ENCODE measurements at places on chromosomes 16 and 17.

DNA sequence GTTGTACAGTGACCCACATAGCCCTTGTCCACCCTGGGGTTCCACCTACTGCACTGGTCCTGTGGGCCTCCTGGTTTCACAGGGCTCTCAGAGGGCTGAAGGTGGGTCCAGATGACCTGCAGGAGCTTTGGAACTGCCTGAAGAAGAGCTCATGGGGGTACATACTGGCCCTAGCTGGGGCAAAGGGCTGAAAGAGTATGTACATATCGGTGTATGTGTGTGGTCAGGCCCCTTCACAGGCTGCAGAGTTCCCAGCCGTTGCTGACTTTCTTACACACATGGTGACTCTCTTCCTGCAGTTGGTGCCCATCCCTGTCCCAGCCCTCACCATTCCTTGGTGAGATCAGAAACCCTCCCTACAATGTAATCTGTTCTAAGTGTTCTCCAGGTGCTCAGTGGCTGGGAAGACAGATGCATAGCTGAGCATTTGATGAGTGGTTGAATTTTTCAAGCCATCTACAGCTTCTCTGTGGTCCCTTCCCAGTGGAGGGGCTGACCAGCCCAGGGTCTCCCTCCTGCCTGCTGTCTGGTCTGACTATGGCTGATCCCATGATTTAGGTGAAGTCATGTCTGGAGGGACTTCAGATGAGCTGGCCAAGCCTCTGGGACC, 2.4 kb upstream of the NFATC3 start:
- no peak for DNase-seq

DNA sequence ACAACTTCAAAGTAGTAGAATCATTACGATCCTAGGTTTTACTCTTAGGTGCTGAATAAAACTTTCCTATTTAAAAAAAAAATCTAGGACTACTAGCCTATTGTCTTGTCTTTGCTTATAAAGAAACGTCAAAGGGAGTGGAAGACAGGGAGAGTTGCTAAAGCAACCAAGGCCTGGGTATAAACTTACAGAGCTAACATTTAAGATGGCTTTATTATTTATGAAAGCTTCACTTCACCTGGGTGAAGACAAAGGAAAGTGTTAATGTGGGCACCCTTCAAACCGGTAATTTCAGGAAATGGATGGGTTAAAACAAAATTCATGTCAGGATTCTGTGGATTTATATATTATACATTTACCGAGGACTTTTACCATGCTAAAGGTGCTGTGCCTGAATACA, 2.5 kb downstream of the DUSP14 start:
- DNase-seq = no peak

GRCh38 chr17:1731194-1731506, 6.6 kb downstream of the WDR81 start:
- DNase-seq = no peak

GRCh38 chr17:19727501-19728078, 11.2 kb upstream of the SLC47A2 start:
- no peak for DNase-seq

GRCh38 chr17:27345141-27345904, 51.4 kb downstream of the WSB1 start:
- DNase-seq = no peak

DNA sequence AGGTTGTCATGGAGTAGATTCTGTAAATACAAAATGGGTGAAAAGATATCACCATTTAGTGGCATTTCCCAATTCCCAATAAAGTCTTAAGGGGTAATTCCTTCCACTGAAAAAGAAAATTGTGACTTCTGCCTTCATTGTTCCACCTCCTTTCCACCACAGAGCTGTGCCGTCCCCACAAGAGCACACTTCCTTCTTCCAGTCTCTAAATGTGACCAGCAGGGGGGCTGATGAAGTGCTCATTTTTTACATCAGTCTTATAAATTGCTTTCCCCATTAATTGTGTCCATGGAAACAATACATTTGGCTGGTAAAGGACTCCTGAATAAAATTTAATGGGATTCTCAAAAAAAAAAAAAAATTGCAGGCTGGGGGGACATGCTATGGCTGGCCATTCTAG, 260.8 kb upstream of the PSMD7 start:
- no peak for DNase-seq

GRCh38 chr16:11049396-11050059, 105.2 kb downstream of the CLEC16A start:
- DNase-seq = no peak

- DNase-seq = no peak
These were observed 38.6 kb upstream of the TOB1 start for GRCh38 chr17:50904518-50905459.

DNA sequence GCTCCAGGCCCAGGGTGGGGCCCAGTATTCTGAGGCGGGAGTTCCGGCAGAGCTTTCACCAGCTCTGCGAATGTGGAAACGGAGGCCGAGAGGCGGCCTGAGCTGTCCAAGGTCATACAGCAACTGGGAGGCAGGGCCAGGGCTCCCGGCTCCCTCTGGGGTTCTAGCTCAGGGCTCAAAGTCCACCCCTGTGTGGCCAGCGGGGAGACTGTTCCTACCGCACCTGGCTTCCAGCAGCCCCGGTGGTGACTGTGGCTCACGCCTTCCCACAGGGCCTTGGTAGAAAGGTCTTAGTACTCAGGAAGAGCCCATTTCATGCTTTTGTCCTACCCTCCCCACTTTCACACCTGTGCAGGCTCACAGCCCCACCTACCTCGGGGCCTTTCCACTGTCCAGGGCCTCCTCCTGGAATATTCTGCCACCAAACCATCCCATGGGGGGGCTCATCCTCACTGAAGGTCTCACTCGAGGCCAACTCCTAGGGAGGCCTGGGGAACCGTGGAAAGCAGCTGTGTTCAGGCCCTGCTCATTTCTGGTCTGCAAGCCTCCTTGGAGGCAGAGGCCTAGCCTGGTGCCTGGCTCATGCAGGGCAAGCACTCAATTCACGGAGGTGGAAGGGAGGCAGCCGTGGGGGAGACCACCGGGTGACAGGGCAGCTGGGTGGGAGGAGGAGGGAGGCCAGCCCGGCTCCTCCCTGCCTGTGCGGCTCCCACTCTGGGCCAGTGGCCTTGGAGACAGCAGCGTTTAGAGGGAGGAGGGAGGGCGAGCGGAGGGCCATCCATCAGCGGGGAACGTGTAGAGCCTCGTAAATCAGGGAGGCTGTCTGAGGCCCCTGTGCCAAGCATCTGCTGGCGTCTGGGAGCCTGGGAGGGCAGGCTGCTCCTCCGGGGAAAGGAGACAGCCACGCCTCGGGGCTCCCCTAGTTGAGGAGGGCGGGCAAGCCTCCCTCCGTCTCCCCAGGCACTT, 12.7 kb upstream of the DOC2B start:
- DNase-seq = no peak

GRCh38 chr17:42027961-42028790, 8.3 kb downstream of the NKIRAS2 start:
- no peak for DNase-seq

- no peak for DNase-seq
These were observed 25.2 kb upstream of the GPRC5B start for GRCh38 chr16:19909750-19910322.

GRCh38 chr16:4273858-4274311, 1.1 kb upstream of the TFAP4 start:
- peak; percentile 23 for DNase-seq

DNA sequence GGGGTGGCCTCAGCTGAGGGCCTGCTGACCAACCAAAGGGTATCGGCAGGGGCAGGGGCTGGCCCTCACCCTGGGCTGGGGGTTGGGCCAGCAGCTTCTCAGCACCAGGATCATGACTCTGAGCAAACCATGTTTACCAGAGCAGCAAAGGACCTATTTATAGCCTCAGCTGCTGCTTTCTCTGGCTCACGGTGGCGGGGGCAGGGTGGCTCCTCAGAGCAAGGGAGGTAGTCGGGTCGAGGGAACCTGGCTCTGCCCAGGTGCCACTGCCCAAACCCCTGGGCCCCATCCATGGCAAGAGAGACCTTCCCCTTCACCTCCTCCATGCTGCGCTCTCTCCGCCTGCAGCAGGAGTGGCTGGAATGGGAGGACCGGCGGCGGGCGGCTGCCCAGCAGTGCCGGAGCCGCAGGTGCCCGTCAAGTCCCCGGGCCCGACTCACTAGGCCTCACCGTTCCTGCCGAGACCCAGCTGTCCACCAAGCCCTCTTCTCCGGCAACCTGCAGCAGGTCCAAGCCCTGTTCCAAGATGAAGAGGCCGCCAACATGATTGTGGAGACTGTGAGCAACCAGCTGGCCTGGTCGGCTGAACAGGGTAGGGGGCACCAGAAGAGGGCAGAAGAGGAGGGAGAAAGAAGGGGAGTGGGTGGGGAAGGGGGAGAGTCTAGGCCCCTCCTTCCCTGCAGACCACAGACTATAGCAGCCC, at the start of gene ASB16:
ASB16 (plus strand) TSS at position 206 of the 703 bp plus-strand sequence; CDS start at position 292, 86 bp downstream.
- no peak for DNase-seq

DNA sequence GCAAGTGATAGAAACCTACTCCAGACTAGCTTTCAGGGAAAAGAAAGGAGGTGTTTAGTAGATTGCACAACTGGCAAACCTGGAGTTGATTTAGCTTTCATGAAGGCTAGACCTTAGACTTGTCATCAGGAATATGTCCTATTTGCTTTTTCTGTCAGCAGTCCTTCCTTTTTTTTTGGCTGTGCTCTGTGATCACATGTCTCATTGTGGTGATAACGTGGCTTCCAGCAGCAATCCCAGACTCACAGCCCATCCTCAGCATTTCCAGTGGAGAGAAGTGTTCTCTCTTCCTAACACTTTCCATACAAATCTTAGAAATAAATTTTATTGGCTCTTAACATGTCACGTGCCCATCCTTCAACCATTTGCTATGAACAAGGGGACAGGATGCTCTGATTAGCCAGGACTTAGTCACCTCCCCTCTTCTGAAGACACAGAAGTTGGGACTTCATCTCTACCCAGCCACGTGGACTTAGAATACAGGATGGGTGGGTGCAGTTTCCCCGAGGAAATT, 74.7 kb downstream of the CDH13 start:
- DNase-seq = no peak

DNA sequence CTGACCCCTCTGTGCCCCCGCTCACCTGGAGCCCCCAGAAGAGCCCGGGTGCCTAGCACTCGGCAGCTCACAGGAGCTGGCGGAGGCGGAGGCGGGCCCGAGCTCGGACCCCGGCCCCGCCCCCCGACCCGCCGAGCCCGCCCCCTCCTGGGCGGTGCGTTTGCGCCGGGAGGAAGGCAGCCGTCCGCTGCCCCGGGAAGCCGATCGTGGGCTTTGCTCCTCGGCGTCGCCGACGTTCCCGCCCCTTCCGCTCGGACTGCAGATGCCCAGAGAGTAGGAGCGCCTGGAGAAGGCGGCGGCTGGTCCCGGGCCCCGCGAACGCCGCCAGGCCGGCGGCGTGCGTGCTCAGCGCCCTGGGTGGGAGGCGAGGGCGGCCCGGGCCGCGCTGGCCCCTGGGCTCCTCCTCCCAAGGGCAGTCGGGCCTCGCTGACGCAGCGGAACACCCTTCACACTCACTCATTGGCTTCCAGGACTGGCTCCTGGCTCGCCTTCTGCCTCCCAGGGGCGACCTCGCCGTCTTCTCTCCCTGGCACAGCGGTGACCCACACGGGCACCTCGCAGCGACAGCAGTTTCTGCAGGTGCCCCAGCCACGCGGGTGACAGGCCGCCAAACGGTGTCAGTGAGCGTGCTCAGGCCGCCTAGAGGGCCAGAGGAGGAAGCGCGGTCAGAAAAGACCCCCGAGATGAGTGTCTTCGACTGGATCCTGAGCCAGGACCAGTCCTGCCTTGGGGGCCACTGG, at the start of gene PLSCR3:
PLSCR3 (minus strand) TSS at position 74 of the 740 bp plus-strand sequence. CDS start 415 bp downstream, outside the sequence.
- DNase-seq = peak; percentile 62

GRCh38 chr16:83238949-83239691, 568.7 kb upstream of the HSBP1 start:
- DNase-seq = no peak

DNA sequence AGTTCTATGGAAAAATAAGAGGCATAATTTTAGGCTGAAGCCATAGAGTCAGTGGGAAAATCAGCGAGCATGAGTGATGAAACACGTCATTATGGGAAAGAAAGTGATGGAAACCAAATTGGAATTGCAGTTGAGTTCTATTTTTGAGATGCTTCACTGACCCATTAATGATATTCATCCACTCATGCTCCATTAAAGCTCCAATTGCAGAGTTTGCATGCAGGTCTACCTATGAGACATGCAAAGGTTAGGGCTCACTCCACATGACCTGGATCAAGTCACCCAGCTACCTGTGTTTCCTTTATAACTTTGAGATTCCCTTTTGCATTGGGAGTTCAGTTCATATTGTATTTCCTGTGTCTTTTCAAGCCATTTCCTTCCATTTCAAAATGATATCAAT, 8.0 kb upstream of the KRTAP2-4 start:
- DNase-seq = no peak

- DNase-seq = no peak
These were observed 35.7 kb upstream of the C16orf78 start for GRCh38 chr16:49337814-49338350.

- DNase-seq = no peak
These were observed 36.5 kb downstream of the FTO start for GRCh38 chr16:53740476-53740875.

GRCh38 chr17:72122010-72122764, 1.4 kb downstream of the SOX9 start:
- DNase-seq = no peak

DNA sequence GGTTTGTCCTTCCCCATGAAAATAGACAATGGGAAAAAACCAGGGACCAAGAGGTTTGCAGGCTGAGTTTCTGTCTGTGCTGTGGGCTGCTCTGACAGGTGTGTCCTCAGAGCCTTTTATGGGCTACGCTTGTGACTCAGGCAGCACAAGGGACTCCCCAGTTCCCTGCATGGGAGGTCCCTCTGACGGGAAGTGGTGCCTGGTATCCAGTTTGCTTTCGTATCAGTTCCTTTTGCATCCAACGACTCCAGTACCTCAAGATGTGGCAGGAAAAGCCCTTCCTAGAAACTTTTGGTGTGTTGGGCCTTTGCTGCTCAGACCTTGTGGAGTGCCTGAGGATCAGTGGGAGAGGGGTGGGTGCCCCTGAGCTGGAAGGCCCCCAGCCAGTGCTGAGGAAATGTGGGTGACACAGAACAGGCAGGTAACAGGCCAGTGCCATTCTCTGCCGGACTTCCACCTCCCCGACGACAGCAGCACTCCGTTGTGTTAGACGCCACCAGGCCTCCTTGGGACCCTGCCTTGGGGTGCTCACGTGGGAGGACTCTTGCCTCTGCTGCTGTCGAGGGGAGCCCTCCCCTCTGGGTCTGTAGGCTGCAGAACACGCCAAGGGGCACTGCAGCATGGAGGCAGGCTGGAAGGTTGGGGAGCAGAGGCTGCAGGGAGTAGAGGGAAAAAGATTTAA, 38.4 kb upstream of the IRF8 start:
- no peak for DNase-seq

DNA sequence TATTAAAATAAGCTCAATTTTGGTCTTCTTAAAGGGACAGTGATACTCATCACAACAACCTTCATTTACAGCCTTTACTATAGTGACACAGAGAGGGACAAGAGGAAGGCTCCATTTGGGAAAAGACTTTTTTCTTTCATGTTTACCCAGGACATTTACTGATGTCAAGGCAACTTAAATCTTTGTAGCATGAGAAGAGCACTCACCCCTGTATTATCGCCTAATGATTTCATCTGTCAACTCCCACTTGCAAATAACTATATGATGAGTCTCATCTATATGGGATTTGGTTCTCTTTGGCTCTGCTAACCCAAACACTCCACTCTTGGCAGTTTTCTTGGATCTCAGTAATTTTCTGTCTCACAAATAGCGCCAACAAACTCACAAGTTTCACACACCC, 24.1 kb downstream of the BLMH start:
- DNase-seq = no peak
